Inflammatory macrophage treated with lipopolysaccharide for 4 hours (primary cell): ENCODE measurements at places on chromosomes 5 and 9.
A peak's percentile ranks its signal among the peaks of the same experiment; 100 is the strongest.

GRCh38 chr5:33079548-33079947 is 361.2 kb upstream of the TARS1 start:
- no peak for DNase-seq

- DNase-seq = no peak
Measured at GRCh38 chr5:57662991-57663390, 180.4 kb upstream of the ACTBL2 start.

- DNase-seq = no peak
Measured at GRCh38 chr5:116669261-116670031, 94.8 kb upstream of the SEMA6A start.

- DNase-seq = peak; percentile 57
Measured at GRCh38 chr9:104864675-104865104, 63.3 kb downstream of the ABCA1 start.

- DNase-seq = no peak
Measured at GRCh38 chr5:130937046-130937445, 228.0 kb downstream of the HINT1 start.
